Glutamatergic neuron (in vitro differentiated cells): ENCODE measurements at places on chromosomes 3 and 15. TPM values are rescaled to one million over a fixed set of nuclear protein-coding genes. Genes with fewer than 3 reads are reported as not detected.

The HTR3E gene
- not detected for total RNA-seq

DNA sequence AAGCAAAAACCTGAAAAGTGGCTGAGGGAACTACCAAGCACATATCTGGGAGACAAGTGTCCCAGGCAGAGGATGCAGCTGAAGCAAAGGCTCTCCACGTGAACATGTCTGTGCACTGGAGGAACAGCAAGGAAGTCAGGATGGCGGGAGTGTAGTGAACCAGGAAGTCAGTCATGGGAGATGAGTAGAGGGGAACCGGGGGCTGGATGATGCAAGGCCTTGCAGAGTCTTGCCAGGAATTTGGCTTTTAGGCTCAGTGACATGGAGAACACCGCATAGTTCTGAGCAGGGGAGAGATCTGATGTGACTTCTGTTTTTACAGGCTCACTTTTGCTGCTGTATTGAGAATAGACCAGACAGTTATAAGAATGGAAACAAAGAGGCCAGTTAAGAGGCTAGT is 19.0 kb downstream of the C2CD4A start:
- no peak for DNase-seq

DNA sequence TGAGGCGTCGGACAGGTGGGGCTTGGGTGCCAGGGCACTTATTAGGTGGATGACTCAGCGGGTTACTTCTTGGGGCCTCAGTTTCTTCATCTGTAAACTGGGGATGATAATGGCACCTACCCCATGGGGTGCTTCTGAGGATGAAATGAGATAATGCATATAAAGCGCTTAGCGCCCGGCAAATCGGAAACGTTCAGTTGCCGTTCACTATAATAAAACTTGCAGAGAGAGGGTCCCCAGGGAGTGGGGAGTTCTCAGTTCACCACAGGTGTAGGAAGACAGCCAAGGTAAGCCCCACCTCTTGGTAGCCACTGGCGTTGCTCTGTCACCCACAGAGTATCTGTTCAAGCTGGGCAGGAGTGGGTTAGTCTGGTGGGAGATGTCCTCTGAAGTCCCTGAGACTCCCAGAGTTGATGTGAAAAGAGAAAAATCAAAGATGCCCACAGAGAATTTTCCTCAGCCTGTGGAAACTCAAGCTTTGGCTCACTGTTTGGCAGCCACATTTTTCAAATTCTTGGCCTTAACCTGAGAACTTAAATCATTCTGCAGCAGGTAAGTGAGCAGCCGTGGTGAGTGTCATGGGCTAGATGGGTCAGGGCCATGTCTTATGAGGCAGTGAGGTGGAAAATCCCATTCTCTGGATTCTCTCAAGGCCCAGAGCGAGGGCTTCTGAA is 221.5 kb upstream of the BHLHE40 start:
- no peak for DNase-seq

The PLA2G4B gene
- total RNA-seq = 17.9 TPM

- DNase-seq = no peak
Observed at GRCh38 chr3:50168791-50169190, 13.7 kb downstream of the SEMA3F start.

DNA sequence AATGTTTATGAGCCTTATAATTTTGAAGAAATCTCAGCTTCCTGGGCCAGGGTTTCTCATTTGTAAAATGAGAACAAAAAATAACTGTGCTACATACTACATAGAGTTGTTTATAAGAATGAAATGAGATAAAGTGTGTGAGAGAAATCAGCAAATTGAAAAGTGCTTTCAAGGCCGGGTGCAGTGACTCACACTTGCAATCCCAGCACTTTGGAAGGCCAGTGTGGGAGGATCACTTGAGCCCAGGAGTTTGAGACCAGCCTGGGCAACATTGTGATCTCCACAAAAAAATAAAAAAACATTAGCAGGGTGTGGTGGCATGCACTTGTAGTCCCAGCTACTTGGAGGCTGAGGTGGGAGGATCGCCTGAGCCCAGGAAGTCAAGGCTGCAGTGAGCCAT is 22.4 kb downstream of the FOXB1 start:
- no peak for DNase-seq

The SLC27A2 gene
- not detected for total RNA-seq

- no peak for DNase-seq
Observed at GRCh38 chr15:70559265-70560239, 203.8 kb downstream of the UACA start.

- no peak for DNase-seq
Observed at GRCh38 chr3:153275514-153275913, 113.5 kb downstream of the RAP2B start.

The CPEB1 gene
- 15.2 TPM for total RNA-seq

The QARS1 gene
- 266 TPM for total RNA-seq

- no peak for DNase-seq
Observed at GRCh38 chr3:153957421-153957820, 163.8 kb upstream of the ARHGEF26 start.

DNA sequence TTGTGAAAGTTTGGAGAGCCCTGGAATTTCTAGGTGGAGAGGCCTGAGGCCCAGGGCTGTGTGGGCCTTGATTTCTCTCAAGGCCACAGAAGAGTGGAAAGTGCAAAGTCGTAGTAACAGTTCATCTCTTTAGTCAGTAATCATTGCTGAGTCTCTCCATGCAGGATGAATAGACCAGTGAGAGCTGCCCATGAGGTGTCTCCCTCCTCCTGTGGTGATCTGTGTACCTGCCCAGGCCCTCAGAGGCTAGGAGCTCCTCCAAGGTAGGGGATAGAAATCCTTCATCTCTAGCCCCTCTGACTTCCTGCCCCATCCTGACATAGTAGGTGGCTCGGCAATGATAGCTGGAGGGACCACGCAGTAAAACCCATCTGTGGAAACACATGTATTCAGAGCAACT is 6.8 kb upstream of the IDH3A start:
- no peak for DNase-seq

The LEKR1 gene
- total RNA-seq = 0.56 TPM

DNA sequence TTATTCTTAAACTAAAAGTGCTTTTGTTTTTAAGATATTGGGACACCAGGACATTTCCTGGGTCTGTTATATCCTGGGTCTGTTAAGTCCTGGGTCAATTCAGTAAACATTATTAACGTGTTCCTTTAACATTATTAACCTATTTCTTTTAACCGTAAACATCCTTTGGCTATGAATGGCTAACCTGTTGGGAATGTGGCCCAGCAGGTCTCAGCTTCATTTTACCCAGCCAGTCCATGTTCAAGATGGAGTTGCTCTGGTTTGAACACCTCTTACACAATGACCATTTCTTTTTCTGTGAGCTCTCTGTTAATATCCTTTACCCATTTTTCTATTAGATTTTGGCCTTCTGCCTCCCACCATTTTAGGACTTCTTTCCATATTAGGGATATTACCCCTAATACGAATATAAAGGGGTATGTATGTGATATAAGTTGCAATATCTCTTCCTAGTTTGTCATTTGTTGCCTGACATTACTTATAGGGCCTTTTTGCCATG is 88.9 kb upstream of the NEDD4 start:
- no peak for DNase-seq

The TRAT1 gene
- total RNA-seq = not detected

- no peak for DNase-seq
Observed at GRCh38 chr3:98556164-98557130, 24.7 kb downstream of the GPR15 start.

GRCh38 chr15:90306560-90306959 is 41.1 kb downstream of the NGRN start:
- DNase-seq = no peak

The CCR1 gene
- total RNA-seq = not detected
